ENCODE measurements at places on chromosomes 2 and 18.

DNA sequence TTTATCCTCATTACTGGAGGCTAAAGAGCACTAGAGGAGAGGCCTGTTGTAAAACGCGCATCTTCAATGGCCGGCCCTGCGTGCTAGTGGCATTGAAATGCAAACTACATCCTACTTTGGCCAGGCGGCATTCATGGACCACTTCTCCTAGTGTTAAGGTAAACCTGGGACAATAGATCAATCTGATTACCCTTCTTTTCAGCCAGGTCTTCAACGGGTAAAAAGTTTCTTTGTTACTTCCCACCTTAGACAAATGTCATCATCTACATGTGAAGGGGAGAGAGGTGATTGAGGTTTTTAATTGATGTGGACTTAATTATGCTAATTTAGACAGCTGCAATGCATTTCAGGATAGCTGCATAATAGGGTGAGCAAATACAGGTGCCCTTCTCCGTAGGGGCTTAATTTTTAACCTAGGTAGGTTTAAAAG is 628.0 kb downstream of the ZEB2 start:
- DNase-seq = no peak

DNA sequence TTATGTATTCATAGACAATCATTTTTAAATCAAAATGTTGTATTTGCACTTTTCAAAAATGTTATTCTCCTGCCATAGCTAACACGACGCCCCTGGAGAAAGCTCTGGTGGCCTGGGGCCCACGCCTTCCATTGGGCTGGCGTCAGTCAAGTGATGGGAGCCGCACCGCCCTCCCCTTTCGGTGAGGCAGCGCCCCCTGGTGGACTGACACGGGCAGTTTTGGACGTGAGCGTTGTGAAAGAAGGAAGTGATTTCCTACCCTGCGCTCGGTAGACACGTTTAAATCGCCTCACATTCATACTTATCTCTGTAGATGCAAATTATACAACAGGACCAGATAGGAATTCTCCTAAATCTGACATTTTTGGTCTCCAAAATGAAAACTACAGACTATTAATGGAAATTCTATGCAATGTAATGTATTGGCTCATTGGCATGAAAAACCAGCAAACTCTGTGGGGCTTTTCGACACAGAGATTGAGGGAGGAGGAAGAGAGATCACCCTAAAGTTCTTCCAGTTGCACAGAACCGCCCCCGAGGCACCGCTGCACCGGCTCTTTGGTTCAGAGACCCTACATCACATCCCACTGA is 326.2 kb upstream of the SOX11 start:
- DNase-seq = no peak

DNA sequence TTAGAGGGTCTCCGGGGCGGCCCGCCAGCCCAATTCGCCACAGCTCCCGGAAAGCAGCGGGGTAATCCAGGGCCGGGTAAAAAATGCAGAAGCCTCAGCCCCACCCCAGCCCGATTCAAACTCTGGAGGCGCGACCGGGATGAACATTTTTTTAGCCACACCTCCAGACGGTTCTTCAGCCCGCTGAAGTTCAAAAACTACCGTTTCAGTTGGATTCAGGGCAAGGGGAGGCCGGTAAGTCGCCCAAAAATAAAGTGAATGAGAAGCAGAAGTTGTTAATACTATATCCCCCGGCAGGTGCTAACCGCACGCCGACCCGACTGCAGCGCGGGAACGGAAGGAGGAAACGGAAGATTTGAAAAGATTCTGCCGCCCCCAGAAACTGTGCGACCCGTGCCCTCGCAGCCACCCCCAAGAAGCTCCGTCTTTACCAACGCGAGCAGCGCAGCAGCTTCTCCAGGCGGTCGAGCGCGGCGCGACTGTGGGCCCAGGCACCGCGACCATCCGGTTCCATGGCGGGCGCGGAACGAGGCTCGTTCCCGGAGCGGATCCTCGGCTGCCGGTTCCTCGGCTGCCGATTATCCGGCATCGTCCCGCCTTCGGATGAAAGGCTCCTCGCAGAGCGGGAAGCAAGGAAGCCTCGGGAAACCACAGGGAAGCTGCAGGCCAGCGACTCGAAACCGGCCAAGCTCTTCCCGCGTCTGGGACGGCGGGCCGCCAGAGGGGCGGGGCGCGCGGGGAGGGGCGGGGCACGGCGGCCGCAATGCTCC is at the start of gene BARD1:
Gene BARD1, minus strand, starts transcription at position 703 of the 770 bp plus-strand sequence. Its CDS starts 114 bp downstream, at position 589.
- peak; percentile 62 for DNase-seq

GRCh38 chr18:32879497-32879896 is 106.7 kb upstream of the KLHL14 start:
- no peak for DNase-seq

DNA sequence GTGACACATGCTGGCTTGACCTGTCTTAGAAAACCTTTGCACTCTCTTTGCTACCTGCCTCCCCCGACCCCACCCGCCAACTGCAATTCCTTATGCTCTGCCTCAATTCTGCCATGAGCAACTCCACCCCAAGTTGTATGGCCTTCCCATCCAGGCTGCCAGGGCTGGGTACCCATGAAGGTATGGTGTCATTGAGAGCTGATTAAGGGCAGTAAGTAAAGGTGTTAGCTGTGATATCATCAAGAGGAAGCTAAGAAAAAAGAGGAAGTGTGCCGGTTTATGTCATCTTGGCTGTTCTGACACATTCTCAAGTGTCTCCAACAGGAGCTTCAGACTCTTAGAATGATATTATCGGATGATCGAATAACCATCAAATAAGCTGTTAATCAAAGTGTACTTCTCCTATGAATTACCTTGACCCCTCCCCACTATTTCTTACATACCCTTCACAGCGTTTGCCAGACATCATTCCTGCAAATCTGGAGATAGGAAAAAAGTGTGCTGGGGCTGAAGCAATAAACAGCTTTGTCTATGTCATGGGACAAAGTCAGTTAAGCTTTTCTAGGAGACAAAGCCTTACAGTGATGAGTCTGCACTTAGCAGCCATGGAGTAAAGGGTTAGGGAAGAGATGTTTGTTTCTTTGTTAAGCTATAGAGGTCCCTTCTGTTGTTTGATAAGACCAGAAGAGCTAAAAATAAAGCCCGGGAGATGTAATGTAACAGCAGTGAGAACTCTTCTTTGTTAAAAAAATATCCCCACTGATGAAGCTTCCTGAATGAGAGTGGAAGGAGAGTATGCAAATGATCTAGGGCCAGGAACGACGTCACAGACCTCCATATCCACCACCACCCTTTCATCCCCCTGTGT is 40.4 kb upstream of the SMAD2 start:
- DNase-seq = no peak

GRCh38 chr2:103875131-103875530 is 978.8 kb upstream of the POU3F3 start:
- no peak for DNase-seq

GRCh38 chr2:134567666-134568065 is 151.1 kb downstream of the TMEM163 start:
- DNase-seq = no peak

GRCh38 chr2:148362144-148362796 is 282.3 kb upstream of the EPC2 start:
- no peak for DNase-seq

DNA sequence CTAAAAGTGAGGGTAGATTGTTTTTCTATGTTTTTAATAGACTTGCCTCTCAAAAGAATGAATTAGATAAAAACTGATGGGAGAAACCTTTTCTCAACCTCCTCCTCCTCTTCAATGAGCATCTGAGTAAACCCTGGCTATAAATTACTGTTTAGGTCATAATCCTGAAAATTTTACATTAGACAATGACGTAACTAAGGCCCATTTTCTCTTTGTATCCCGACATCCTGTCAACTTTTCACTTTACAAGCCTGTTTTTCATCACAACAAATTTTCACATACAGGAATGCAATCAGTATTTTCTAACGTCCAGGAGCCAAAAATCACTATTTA is 1.3 kb downstream of the SPIRE1 start:
- DNase-seq = no peak

GRCh38 chr2:63435070-63435469 is 153.2 kb downstream of the WDPCP start:
- no peak for DNase-seq

GRCh38 chr2:109300582-109300981 is 171.6 kb downstream of the SH3RF3 start:
- DNase-seq = no peak

Data from activated naive CD4-positive, alpha-beta T cell (primary cell).